ENCODE measurements at places on chromosomes 16 and 17. TPM values are rescaled to one million over a fixed set of nuclear protein-coding genes. Genes with fewer than 3 reads are reported as not detected.

GRCh38 chr17:81309140-81309858, 14.2 kb upstream of the SLC38A10 start:
- peak; percentile 89 for DNase-seq

GRCh38 chr17:27741971-27742575, 58.3 kb downstream of the NOS2 start:
- DNase-seq = no peak

GRCh38 chr17:49509588-49509917, 14.5 kb downstream of the NGFR start:
- DNase-seq = no peak

GRCh38 chr17:5379351-5380107, 39.9 kb downstream of the NUP88 start:
- DNase-seq = no peak

GRCh38 chr17:32486111-32486700, 587 bp upstream of the CDK5R1 start:
- peak; percentile 81 for DNase-seq

GRCh38 chr17:80260069-80260535, 550 bp upstream of the RNF213 start:
- DNase-seq = peak; percentile 87

DNA sequence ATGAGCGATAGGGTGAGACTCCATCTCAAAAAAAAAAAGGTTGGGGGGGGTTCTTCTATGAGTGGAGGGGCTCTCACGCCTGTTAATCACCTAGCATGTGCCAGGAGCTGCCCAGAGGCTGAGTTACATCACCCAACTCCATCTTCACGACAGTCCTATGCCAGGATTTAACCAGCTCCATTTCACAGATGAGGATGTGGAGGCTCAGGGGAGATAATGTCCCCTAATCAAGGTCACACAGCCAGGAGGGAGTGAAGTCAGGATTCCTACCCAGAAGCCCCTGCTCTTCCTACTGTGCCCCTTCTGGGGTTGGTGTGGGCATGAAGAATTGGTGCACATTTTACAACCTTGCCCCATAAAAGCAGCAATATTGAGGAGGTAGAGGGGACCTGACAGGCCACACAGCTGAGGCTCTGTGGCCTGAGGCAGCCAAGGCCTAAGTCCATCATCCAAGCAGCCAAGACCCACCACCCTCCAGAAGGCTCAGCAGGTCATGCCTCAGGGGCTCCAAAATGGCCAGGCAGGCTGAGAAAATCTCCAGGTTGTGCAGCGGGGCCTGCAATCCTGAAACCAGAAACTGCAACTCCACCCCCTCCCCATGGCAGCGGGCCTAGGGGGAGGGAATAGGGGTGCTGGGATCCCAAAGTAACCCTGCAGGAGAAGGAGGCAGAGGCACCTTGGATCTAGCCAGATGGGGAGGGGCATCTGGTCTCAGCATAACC, 6.9 kb downstream of the PPY start:
- DNase-seq = no peak

DNA sequence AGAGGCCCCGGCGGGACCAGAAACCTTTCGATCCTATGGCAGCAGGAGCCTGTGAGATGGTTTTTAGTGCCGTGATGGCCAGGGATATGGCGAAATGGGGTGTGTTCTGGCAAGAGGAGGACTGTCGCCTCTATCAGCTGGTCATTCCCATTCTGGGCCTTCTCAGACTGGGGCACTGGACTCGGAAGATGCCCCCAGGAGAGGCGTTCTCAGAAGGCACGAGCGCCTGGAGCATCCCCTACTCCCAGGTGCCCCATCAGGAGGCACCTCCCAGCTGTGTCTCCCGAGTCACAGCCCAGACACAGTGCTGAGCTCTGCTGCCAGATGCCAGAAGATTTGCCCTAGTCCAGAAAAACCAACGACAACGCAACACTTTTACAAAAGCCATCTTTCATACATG, 54.6 kb upstream of the ENDOV start:
- DNase-seq = no peak

- no peak for DNase-seq
Measured at GRCh38 chr17:913207-913606, 66.4 kb downstream of the NXN start.

- no peak for DNase-seq
Measured at GRCh38 chr17:81053041-81053970, 18.4 kb downstream of the BAIAP2 start.

KRT20 gene
- not detected for polyA plus RNA-seq

TPSG1 gene
- polyA plus RNA-seq = 1.4 TPM

ABCC12 gene
- 0.34 TPM for polyA plus RNA-seq
